ENCODE measurements at places on chromosomes 2 and 18. TPM values are rescaled to one million over a fixed set of nuclear protein-coding genes. Genes with fewer than 3 reads are reported as not detected.

TTC21B gene
- total RNA-seq, result 22.2 TPM

ABCB11 gene
- not detected for total RNA-seq

DNA sequence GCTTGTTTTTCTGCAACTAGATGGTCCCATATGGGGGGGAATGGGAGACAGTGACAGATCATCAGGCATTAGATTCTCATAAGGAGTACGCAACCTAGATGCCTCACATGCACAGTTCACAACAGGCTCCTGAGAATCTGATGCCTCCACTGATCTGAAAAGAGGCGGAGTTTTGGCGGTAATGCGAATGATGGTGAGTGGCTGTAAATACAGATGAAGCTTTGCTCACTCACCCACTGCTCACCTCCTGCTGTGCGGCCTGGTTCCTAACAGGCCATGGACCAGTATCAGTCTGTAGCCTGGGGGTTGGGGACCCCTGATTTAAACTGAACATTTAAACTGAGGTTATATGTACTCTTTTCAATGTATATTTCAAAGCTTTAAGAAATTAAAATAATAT, 40.7 kb downstream of the SOS1 start:
- no peak for DNase-seq
- peaks cover 2% of the 10 kb centered on the region for H3K36me3 ChIP-seq
- no peak overlapping the region for H3K27ac ChIP-seq
- H3K27me3 ChIP-seq, result no peaks in the 10 kb centered on the region

DNA sequence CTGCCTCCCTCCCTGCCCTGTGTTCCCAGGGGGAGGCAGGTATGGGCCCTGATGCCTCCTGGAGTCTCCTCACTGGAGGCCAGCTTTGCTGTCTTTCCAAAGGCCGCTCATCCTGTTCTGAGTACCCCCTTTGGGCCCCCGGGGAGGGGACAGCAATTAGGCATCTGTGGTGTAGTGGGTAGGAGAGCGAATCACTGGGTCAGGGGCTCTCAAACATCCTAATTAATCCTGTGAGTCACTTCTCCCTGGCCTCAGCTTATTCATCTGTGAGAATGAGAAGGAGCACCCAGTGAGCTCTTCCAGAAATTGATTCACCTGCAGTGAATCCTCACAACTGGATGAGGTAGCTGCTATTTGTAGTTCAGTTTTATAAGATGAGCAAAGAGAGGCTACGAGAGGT, 16.4 kb downstream of the TET3 start:
- peak overlapping the region; percentile 45 for H3K4me3 ChIP-seq
- no peak for DNase-seq
- H3K27me3 ChIP-seq, result no peaks in the 10 kb centered on the region
- no peak overlapping the region for H3K27ac ChIP-seq
- peaks cover 2% of the 10 kb centered on the region for H3K36me3 ChIP-seq

GRCh38 chr2:178152977-178153376, 40.7 kb downstream of the RBM45 start:
- DNase-seq, result no peak
- H3K4me1 ChIP-seq, result no peaks in the 10 kb centered on the region

- H3K4me3 ChIP-seq, result no peak overlapping the region
- no peak for DNase-seq
- H3K27me3 ChIP-seq, result peaks cover 4% of the 10 kb centered on the region
- H3K36me3 ChIP-seq, result no peaks in the 10 kb centered on the region
- peaks cover 10% of the 10 kb centered on the region for H3K4me1 ChIP-seq
- H3K27ac ChIP-seq, result no peak overlapping the region
Observed at GRCh38 chr2:7045601-7046590, 128.7 kb downstream of the RNF144A start.

- H3K36me3 ChIP-seq, result peaks cover 4% of the 10 kb centered on the region
- no peak overlapping the region for H3K27ac ChIP-seq
- H3K27me3 ChIP-seq, result no peaks in the 10 kb centered on the region
- no peak overlapping the region for H3K4me3 ChIP-seq
Observed at GRCh38 chr2:179237209-179237946, 27.3 kb downstream of the SESTD1 start.

GRCh38 chr2:85234868-85235267, 92.9 kb downstream of the TGOLN2 start:
- H3K36me3 ChIP-seq, result peaks cover 7% of the 10 kb centered on the region
- no peak overlapping the region for H3K4me3 ChIP-seq
- no peak overlapping the region for H3K27ac ChIP-seq

- no peaks in the 10 kb centered on the region for H3K27me3 ChIP-seq
- peaks cover 12% of the 10 kb centered on the region for H3K36me3 ChIP-seq
- no peak overlapping the region for H3K4me3 ChIP-seq
- H3K4me1 ChIP-seq, result peaks cover 79% of the 10 kb centered on the region
- H3K27ac ChIP-seq, result peak overlapping the region; percentile 56
- no peak for DNase-seq
Observed at GRCh38 chr18:48566589-48566988, 27.8 kb downstream of the CTIF start.

DNA sequence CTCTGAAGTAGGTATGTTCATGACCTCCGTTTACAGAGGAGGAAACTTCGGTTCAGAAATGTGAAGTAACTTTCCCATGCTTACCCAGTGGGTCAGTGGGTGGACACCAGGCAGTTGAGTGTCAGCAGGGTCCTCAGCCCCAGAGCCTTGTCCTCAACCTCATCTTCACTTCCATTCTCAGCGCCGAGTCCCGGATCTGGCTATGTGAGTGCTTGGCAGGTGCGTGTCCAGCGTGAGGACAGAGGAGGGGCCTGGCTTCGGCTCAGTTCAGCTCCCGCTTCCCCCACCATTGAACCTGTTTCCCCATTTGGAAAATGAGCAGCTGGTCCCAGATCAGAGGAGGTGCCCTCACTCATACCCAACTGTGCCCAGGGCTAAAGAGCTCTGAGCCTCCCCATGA, 267.6 kb downstream of the ATAD2B start:
- no peaks in the 10 kb centered on the region for H3K27me3 ChIP-seq
- no peak overlapping the region for H3K27ac ChIP-seq
- no peaks in the 10 kb centered on the region for H3K36me3 ChIP-seq
- H3K4me1 ChIP-seq, result no peaks in the 10 kb centered on the region
- no peak overlapping the region for H3K4me3 ChIP-seq

- DNase-seq, result no peak
- H3K36me3 ChIP-seq, result no peaks in the 10 kb centered on the region
- H3K27ac ChIP-seq, result no peak overlapping the region
- H3K4me3 ChIP-seq, result no peak overlapping the region
Observed at GRCh38 chr2:3703757-3704355, 481 bp downstream of the DCDC2C start.

- H3K27me3 ChIP-seq, result no peaks in the 10 kb centered on the region
- peak overlapping the region; percentile 50 for H3K27ac ChIP-seq
- H3K36me3 ChIP-seq, result no peaks in the 10 kb centered on the region
- peaks cover 41% of the 10 kb centered on the region for H3K4me1 ChIP-seq
- no peak for DNase-seq
Observed at GRCh38 chr2:24850944-24851343, 57.7 kb downstream of the CENPO start.

DNA sequence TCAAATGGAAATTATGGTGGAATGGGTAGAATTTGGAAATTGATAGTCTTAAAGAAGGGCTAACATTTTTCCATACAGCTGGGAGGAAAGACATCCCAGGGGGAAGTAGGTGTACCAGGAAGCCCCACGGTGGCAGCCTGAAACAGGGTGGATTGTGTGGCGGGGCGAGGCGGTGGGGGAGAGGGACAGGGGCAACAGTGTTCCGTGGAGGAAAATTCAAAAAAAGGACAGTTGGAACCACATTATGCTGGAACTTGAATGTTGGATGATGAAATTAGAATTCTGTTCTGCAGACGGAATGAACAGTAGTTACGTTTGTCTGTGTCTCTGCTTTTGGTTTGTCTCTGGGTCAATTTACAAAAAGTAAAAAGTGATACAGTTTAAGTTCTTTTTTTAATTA, 10.6 kb upstream of the CIB4 start:
- DNase-seq, result no peak
- peak overlapping the region; percentile 68 for H3K27ac ChIP-seq
- peaks cover 42% of the 10 kb centered on the region for H3K27me3 ChIP-seq
- H3K4me3 ChIP-seq, result no peak overlapping the region
- H3K36me3 ChIP-seq, result no peaks in the 10 kb centered on the region
